ENCODE measurements at places on chromosomes 4 and X.

DNA sequence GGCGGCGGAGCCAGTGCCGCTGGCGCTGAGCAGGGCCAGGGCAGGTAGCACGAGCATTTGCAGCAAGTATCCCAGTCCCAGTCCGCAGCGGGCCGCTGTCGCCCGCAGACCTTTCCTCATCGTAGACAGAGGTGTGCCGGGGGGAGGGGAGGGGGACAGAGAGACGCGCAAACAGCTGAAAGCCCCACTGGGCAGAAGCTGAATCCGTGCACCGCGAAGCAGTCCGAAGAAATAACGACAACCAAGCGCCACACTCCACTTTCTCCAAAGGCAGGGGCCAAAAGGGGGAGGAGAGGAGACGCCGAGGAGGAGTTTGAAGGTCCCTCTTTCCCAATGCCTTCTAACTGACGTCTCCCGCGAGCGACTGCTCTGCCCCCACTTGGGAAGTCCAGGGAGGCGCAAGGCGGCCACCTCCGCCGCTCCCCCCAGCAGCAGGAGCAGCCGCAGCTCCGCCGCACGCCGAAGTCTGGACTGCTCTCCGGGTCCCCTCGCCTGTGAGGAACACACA lies at the start of gene UNC5C:
TSS of gene UNC5C (minus strand) at position 236 of the 508 bp plus-strand sequence.
- DNase-seq: no peak

- no peak for DNase-seq
Observed at GRCh38 chrX:47112316-47112954, 32.1 kb downstream of the NDUFB11 start.

GRCh38 chr4:174222266-174222872 lies 61.1 kb downstream of the FBXO8 start:
- DNase-seq: no peak

DNA sequence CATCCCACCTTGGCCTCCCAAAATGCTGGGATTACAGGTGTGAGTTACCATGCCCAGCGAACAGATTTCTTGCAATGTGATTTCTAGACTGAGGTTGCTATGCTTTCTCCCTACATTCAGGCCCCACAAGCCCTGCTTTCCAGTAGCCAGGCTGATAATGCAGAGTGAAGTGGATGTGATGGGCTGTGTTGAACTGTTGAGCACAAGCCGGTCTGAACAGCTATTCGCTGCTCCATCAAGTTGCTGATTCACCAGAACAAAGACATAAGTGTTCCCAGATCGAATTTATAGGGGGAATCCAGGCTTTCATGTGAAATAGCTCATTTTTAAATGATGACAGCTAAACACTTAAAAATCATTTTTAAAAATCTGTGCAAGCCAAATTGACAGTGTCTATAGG lies 8.0 kb downstream of the NIPAL1 start:
- DNase-seq: no peak

DNA sequence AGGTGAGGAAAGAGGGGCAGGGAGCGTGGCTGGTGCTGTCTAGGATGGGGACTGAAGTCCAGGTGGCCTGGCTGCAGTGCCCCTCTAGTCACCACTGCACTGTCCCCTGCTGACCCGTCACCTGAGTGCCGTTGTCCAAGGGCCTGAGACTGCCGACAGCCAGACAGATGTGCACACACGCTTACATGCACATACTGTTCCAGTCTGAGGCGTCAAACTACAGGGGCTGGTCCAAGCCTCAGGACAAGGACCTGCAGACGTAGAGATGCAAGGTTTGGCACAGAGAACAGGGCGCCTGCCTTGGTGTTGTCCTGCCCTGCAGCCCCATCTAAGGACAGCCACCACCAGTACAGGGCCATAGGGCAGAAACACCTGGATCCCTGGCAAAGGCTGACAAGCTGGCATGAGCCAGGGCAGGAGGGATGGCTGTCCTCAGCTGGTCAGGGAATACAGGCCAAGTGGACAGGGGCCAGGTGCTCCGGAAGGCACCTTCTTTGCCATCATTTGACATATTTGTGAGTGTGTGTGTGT lies 1.7 kb downstream of the SLC2A9 start:
- no peak for DNase-seq

- DNase-seq: no peak
Observed at GRCh38 chr4:187416216-187416615, 579.4 kb upstream of the ZFP42 start.

DNA sequence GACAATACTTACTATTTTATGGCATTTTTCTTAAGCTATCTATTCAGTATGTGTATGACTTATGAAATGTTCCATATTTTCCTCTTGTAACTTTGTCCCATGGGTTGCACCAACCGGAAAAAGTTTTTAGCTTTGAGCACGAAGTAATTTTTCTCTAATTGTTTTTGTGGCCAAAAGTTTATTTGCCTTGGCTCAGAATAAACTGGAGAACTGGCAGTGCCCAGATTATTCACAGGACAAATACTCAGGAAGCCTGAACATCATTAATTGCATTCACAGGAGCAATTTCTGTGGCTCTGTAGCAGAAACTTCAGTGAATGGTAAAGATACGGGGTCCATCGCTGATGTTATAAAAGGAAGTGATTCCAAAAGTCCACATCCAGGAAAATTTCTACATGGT lies 184.5 kb downstream of the ARHGAP10 start:
- DNase-seq: no peak

- no peak for DNase-seq
Observed at GRCh38 chr4:106522839-106523238, 154.3 kb upstream of the GIMD1 start.

Data from cortex of kidney (tissue), 1 donor.